Neuronal stem cell (in vitro differentiated cells): ENCODE measurements at places on chromosomes 5 and 9.

GRCh38 chr5:102670224-102670836 lies 84.8 kb upstream of the PAM start:
- H3K4me1 ChIP-seq: peaks cover 17% of the 10 kb centered on the region
- no peaks in the 10 kb centered on the region for H3K36me3 ChIP-seq
- H3K27ac ChIP-seq: no peak overlapping the region
- H3K4me3 ChIP-seq: no peak overlapping the region
- no peaks in the 10 kb centered on the region for H3K27me3 ChIP-seq
- no peak for DNase-seq

- no peaks in the 10 kb centered on the region for H3K27me3 ChIP-seq
- DNase-seq: no peak
- H3K4me3 ChIP-seq: no peak overlapping the region
- H3K36me3 ChIP-seq: no peaks in the 10 kb centered on the region
These were observed 176.1 kb downstream of the ATPSCKMT start for GRCh38 chr5:10073441-10074104.

GRCh38 chr9:4262735-4263141 lies 37.1 kb downstream of the GLIS3 start:
- DNase-seq: no peak
- no peaks in the 10 kb centered on the region for H3K27me3 ChIP-seq
- H3K4me3 ChIP-seq: no peak overlapping the region
- no peaks in the 10 kb centered on the region for H3K36me3 ChIP-seq
- peaks cover 8% of the 10 kb centered on the region for H3K4me1 ChIP-seq
- no peak overlapping the region for H3K27ac ChIP-seq

GRCh38 chr9:90741036-90741435 lies 60.6 kb upstream of the SYK start:
- no peak for DNase-seq
- H3K27ac ChIP-seq: no peak overlapping the region
- H3K4me3 ChIP-seq: no peak overlapping the region
- H3K36me3 ChIP-seq: no peaks in the 10 kb centered on the region
- H3K27me3 ChIP-seq: no peaks in the 10 kb centered on the region

DNA sequence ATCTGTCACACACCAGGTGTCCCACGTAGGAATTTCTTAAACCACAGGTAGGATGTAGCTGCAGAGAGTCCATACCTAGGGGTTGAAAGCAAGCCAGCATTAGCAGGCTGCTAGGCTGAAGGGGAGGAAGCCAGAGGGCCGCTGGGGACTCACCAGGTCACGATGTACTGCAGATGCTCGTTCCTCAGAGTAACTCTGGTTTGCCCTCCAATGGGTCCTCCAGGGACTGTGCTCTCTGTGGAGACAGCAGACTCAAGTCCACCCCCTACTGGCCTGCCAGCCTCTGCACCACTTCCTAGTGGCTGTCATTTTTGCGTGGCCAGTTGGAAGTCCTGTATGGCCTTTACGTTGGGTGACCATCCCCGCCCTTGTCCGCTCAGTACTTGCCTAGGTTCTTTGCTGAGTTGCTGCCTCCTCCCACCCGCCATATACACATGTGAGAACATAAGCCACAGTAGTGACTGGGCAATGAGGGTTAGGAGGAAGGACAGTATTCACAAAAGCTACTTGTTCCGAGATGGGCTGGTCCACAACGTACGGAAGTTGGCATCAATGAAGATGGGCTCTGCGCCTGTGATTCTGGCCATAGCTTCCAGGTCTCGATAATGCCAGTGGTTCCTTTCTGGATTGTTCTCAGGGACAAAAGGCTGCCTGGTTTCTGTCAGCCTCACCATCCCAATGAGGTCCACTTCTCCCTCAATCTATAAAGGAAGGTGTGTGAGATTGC lies 4.1 kb downstream of the RPL7A start:
- H3K4me1 ChIP-seq: peaks cover 14% of the 10 kb centered on the region
- no peak overlapping the region for H3K27ac ChIP-seq
- H3K27me3 ChIP-seq: no peaks in the 10 kb centered on the region
- H3K4me3 ChIP-seq: no peak overlapping the region
- peaks cover 59% of the 10 kb centered on the region for H3K36me3 ChIP-seq
- DNase-seq: peak; percentile 21

DNA sequence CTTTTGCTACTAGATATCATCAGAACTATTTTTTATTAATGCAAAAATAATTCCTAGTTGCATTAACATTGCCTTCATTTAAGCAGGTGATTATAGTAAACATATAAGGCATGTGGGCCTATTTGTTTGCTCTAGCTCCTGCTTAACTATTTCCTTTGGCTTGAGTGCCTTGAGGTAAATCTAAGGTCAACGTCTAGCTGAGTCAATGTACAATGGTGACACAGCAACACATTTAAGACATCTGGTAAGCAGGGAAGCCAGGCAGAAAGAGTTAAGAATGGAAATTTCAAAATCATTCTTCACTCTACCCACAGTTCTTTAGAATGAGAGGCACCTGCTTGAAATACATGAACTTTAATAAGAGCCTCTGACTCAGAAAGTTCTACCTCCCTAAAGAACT lies 111.9 kb upstream of the FST start:
- H3K4me3 ChIP-seq: no peak overlapping the region
- H3K27me3 ChIP-seq: no peaks in the 10 kb centered on the region
- no peaks in the 10 kb centered on the region for H3K36me3 ChIP-seq
- DNase-seq: no peak

DNA sequence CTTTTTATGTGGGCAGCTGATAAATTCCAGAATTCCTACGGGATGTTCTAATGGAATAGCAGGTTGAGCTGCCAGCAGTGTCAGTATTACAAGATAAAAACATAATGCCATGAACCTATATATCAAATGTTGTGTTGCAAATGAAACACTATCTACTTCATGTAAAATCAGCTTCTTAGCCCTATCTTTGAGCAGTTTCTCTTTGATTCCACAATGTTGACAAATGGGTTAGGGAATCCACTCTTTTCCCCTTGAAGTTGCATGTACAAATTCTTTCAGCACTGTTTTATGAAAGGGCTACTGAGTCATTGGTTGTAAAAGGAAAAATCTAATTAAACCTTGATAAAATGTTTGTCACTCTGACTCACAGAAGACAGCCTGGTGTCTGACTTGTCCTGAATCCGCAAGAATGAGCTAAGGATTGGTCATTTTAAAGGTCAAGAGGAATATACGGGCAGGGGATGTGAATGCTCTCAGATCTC lies 950.6 kb upstream of the NUDT12 start:
- no peaks in the 10 kb centered on the region for H3K36me3 ChIP-seq
- H3K27me3 ChIP-seq: no peaks in the 10 kb centered on the region
- H3K27ac ChIP-seq: no peak overlapping the region
- no peak overlapping the region for H3K4me3 ChIP-seq
- no peaks in the 10 kb centered on the region for H3K4me1 ChIP-seq

DNA sequence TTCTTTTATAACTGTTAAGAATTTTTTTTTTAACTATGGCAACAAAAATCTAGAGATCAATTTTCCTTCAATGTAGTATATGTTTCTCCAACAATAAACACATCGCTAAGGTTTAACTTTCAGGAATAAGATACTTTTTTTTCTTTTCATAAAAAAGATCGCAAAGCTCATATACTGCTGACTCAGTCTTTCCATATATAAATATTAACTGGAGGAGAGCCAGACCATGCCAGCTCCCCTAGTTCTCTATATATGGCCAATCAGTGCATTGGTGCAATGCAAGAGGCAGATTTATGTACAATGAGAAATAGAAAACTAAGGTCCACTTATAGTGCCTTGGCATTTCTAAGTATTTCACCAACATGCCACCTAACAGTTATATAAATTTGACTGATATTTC lies 89.2 kb upstream of the GAS1 start:
- H3K4me3 ChIP-seq: no peak overlapping the region
- no peaks in the 10 kb centered on the region for H3K27me3 ChIP-seq
- H3K36me3 ChIP-seq: no peaks in the 10 kb centered on the region
- H3K27ac ChIP-seq: no peak overlapping the region

GRCh38 chr9:34272101-34272541 lies 56.9 kb downstream of the KIF24 start:
- peaks cover 2% of the 10 kb centered on the region for H3K36me3 ChIP-seq
- H3K4me3 ChIP-seq: no peak overlapping the region
- no peak overlapping the region for H3K27ac ChIP-seq
- no peaks in the 10 kb centered on the region for H3K4me1 ChIP-seq
